ENCODE measurements at places on chromosomes 16 and 17.

GRCh38 chr16:86931410-86931941 lies 353.1 kb downstream of the FOXL1 start:
- DNase-seq = no peak

GRCh38 chr16:81967358-81967757 lies 43.9 kb downstream of the SDR42E1 start:
- no peak for DNase-seq

- no peak for DNase-seq
These were observed 7.1 kb upstream of the CMTM4 start for GRCh38 chr16:66703406-66704215.

DNA sequence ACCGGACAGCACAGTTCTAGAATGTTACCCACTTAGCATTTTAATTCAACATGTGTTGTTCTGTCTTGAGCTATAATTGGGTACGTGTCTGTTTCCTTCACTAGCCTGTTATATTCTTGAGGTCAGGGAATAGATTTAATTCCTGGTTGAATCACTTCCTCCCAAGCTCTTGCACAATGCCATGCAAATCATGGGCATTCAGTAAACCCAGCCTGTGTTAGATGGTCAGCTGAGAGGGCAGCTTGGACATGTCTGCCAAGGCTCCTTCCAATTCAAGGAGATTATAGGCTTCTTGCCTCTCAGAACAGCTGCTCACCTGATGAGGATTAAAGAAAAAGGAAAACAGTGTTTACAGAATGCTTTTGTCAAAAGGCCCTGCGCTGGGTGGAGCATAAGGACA lies 12.6 kb downstream of the C1QTNF1 start:
- DNase-seq = no peak

- no peak for DNase-seq
These were observed 18.0 kb downstream of the C17orf67 start for GRCh38 chr17:56815711-56816110.

GRCh38 chr16:2949705-2950352 lies 14.2 kb upstream of the KREMEN2 start:
- DNase-seq = no peak

GRCh38 chr17:74447628-74448159 lies 15.8 kb downstream of the GPRC5C start:
- DNase-seq = no peak

GRCh38 chr17:17498606-17499301 lies 2.6 kb upstream of the RASD1 start:
- DNase-seq = no peak

- no peak for DNase-seq
These were observed 69.3 kb downstream of the PLCG2 start for GRCh38 chr16:81848306-81848853.

- peak; percentile 77 for DNase-seq
These were observed 7.4 kb downstream of the PRCD start for GRCh38 chr17:76547183-76547641.

GRCh38 chr17:55462711-55463110 lies 41.1 kb upstream of the MMD start:
- DNase-seq = no peak

DNA sequence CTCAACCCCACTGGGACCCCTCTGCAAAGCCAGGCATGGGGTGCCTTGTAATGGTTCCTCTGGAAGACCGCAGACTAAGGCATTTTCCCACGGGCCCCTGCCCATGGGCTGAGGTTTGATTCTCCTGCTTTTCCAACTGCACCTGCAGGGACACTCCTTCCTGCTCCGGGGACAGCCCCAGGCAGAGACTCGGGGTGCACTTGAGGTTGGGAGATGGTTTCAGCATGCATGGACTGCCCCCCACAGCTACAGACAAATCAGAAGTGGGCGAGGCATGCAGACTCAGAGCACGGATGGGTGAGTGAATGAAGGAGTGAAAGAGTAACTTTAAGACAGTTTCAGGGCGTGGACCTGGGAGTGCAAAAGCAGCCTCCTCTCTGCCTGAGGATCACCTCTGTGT lies 87.9 kb upstream of the RPL38 start:
- DNase-seq = peak; percentile 3

DNA sequence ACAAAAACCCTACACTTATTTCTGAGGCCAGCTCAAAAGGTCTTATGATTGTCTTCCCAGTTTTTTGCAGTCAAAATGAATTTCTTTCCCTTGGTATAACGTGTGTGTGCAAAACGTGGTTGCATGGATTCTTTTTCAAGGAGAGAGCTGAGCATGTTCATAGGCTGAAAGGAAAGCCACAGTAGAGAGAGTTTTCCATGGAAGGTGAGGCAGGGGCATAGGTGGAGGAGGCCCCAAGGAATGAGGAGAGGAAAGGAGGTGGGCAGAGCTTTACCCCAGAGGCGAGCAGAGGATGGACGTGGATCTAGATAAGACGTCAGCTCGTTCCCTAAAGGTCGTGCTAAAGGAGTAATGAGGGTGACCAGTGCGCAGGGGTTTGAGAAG lies 22.8 kb downstream of the TRPV2 start:
- DNase-seq = no peak

GRCh38 chr17:49523706-49524472 lies 28.8 kb downstream of the NGFR start:
- DNase-seq = no peak

GRCh38 chr17:65627891-65628643 lies 66.6 kb upstream of the AXIN2 start:
- DNase-seq = no peak

- DNase-seq = no peak
These were observed 105.8 kb upstream of the CDH5 start for GRCh38 chr16:66260522-66261254.

DNA sequence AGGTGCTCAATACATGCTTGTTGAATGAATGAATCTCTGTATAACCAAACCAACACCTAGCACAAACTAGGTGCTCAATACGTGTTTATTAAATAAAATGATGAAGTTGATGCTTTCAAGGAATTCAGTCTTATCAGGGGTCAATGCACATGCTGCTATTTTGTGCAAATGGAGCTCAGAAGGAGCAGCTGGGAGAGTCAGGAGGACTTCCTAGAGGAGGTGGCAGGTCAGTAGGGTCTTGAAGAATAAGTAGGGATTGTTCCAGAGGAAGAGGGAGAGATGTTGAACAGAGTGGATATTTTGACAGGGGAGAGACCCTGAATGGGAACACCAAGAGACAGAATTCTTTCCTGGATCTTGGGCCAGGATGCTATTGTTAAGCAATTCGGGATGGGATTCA lies 92.7 kb upstream of the LHX1 start:
- DNase-seq = no peak

DNA sequence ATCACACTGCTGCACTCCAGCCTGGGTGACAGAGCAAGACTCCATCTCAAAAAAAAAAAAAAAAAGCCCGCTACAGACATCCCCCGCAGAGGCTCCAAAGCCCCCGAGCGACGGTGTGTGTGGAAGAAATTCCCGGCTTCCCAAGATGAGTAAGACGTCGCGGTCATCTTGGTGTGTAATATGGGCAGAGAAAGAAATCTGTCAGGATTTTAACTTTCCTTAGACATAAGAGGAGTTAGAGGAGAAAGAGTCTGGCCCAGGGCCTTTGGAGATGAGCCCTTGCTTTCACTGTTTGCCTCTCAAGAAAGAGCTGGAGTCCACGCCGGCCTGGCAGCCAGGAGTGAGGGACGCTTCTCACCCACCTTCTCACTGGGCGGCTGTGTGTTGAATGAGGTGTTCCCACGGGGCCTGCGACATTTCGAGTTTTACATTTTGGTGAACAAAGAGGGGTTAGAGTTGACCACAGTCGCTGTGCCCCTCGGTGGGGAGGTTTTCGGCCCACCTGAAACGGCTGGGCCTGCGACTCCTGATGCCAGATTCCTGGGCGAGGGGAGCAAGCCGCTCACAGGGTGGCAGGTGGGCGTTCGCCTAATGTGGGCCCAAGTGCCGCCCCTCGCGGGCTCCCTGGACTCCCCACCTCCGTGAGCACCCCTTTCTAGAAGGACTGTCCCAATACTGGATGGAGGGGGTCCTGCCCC lies 17.9 kb downstream of the C1QTNF1 start:
- no peak for DNase-seq

- DNase-seq = no peak
These were observed 459.3 kb downstream of the HS3ST3B1 start for GRCh38 chr17:14760212-14760611.

GRCh38 chr16:50809561-50809960 lies 67.7 kb downstream of the CYLD start:
- no peak for DNase-seq
